ENCODE measurements at places on chromosomes 16 and 17. TPM values are rescaled to one million over a fixed set of nuclear protein-coding genes. Genes with fewer than 3 reads are reported as not detected.
A peak's percentile ranks its signal among the peaks of the same experiment; 100 is the strongest.

CRISPLD2 gene
- 12.8 TPM for total RNA-seq

- H3K27me3 ChIP-seq: no peaks in the 10 kb centered on the region
- peaks cover 29% of the 10 kb centered on the region for H3K4me1 ChIP-seq
- peaks cover 45% of the 10 kb centered on the region for H3K36me3 ChIP-seq
Measured at GRCh38 chr16:57245472-57246113, 534 bp downstream of the ARL2BP start.

KRTAP17-1 gene
- not detected for total RNA-seq

LRRC75A gene
- total RNA-seq: 0.96 TPM

TRIM72 gene
- total RNA-seq: 0.91 TPM

DNA sequence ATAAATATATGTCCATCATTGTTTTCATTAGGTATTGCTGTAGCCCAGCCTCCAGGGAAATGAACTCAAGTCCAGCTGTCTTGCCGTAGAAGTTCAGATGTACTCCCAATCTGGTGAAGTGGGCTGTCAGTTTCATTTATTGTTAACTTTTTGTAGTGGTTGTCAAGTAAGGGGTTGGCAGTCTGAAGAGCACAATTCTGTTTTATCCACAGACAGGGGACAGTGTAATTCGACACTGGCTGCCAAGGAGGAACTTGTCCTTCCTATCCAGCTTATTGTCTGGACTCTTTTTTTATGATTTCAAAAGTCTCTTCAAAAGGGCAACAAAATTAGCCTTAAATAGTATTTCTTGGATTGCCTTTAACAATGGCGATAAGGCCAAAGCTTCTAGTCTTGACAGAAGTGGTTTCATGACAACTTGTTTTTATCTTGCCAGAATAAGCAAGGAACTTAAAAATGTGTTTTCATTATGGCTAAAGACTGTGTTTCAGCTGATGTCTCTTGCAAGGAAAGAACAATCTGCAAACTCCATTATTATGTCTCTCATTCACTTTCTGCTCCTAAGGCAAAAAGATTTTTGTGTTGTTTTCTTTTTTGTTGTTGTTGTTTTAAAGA lies 73.9 kb upstream of the TANC2 start:
- H3K4me3 ChIP-seq: no peak overlapping the region
- H3K27me3 ChIP-seq: no peaks in the 10 kb centered on the region
- peak overlapping the region; percentile 11 for H3K27ac ChIP-seq
- H3K4me1 ChIP-seq: peaks cover 21% of the 10 kb centered on the region
- no peaks in the 10 kb centered on the region for H3K36me3 ChIP-seq
